Activated CD4-positive, alpha-beta memory T cell treated with anti-CD3 and anti-CD28 coated beads for 36 hours (primary cell): ENCODE measurements at places on chromosomes 11 and 22. TPM values are rescaled to one million over a fixed set of nuclear protein-coding genes. Genes with fewer than 3 reads are reported as not detected.

The POTEH gene
- total RNA-seq = not detected

The APOL3 gene
- total RNA-seq = 63.9 TPM

The DMC1 gene
- 15.8 TPM for total RNA-seq

The SCGB1A1 gene
- not detected for total RNA-seq

The GGT5 gene
- total RNA-seq = not detected

The HPS4 gene
- 44.3 TPM for total RNA-seq

The OR8A1 gene
- total RNA-seq = not detected

The AASDHPPT gene
- 39.4 TPM for total RNA-seq

The MMP10 gene
- not detected for total RNA-seq

The RBMXL2 gene
- not detected for total RNA-seq

The MMP12 gene
- not detected for total RNA-seq

The MEI1 gene
- total RNA-seq = 52.3 TPM

The FGF19 gene
- total RNA-seq = not detected

The SCUBE2 gene
- not detected for total RNA-seq

The RFPL3 gene
- total RNA-seq = not detected

The CBX6 gene
- 117 TPM for total RNA-seq

The GGTLC2 gene
- total RNA-seq = not detected

The OR56A1 gene
- total RNA-seq = not detected

The DEPDC7 gene
- total RNA-seq = 0.86 TPM

The UBQLN3 gene
- total RNA-seq = not detected

The LARGE2 gene
- 1.6 TPM for total RNA-seq

The CD3E gene
- total RNA-seq = 488 TPM

The FAT3 gene
- total RNA-seq = not detected

The PANX2 gene
- 3.5 TPM for total RNA-seq

The C22orf23 gene
- 0.14 TPM for total RNA-seq

The CBLIF gene
- not detected for total RNA-seq

The DGCR6 gene
- 0.95 TPM for total RNA-seq

The CTSW gene
- total RNA-seq = 11.1 TPM

The SCUBE1 gene
- not detected for total RNA-seq

The MS4A1 gene
- total RNA-seq = not detected
